Dermis microvascular lymphatic vessel endothelial cell (primary cell): ENCODE measurements at places on chromosomes 11 and 22. TPM values are rescaled to one million over a fixed set of nuclear protein-coding genes. Genes with fewer than 3 reads are reported as not detected.

- DNase-seq, result no peak
These were observed 1.4 kb downstream of the ANO5 start for GRCh38 chr11:22194306-22194705.

- no peak for DNase-seq
These were observed 28.8 kb downstream of the WNT7B start for GRCh38 chr22:45948081-45948648.

NCAM1 gene
- 0.90 and 4.2 TPM in 2 replicates for total RNA-seq

- DNase-seq, result no peak
These were observed 34.7 kb downstream of the RTN3 start for GRCh38 chr11:63716046-63716445.

DNA sequence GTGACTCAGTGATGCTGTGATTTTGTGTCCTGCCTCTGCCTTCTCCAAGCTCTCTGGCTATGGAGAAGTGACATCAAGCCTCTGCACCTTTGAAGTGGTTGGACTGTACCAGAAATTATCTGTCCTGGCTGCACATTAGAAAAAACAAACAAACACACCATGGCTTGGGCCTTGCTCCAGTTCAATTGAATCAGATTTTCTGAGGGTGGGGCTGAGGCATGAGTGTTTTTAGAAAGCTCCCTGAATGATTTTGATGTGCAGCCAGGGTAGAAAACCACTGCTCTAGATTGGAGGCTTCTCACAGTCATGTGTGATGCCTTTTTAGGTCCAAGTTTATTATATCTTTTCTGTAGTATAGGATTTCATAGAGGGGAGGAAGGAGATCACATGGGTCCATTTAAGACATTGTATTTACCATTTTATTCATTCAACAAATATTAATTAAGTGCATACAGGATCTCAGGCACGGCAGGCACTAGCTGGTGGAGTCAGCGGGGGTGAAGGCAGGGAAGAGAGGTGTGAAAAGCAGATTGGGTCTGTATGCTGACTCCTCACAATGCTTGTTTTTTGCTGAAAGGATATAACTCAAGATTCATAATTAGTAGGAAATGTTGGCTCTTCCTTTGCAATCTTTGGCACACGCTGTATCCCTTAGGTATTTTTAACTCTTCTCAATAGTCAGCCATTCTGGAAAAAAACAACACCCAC lies 7.1 kb upstream of the VSTM5 start:
- DNase-seq, result no peak

DNA sequence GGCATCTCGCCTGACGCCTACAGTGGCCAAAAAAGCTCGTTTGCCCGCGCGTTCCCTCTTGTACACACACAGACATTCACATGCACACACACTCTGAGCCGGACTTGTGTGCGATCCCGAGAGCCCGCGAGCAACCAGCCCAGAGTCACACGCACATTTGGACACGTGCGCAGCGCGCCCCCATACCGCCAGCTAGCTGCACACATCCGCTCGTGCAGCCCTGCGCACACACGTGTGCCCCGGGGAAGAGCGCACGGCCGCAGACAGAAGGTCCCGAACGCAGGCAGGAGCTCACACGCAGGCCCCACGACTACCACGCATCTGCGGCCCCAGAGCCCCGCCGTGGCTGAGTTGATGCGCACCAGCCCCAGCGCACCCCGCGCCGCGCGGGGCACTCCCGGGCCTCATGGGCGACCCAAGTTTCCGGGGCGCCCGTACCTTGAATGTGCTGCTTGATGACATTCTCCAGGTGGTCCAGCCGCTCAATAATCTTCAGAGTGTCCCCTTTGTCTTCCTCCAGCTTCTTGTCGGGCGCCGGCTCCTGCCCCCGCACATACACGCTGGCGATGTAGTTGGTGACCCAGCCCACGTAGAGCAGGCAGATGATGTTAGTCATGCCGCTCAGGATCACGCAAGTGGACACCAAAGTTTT lies 758 bp downstream of the GALNT18 start:
- peak; percentile 45 for DNase-seq

- DNase-seq, result no peak
These were observed 10.5 kb upstream of the TESMIN start for GRCh38 chr11:68761801-68762200.

GRCh38 chr11:112590764-112591163 lies 330.1 kb upstream of the PLET1 start:
- no peak for DNase-seq

DNA sequence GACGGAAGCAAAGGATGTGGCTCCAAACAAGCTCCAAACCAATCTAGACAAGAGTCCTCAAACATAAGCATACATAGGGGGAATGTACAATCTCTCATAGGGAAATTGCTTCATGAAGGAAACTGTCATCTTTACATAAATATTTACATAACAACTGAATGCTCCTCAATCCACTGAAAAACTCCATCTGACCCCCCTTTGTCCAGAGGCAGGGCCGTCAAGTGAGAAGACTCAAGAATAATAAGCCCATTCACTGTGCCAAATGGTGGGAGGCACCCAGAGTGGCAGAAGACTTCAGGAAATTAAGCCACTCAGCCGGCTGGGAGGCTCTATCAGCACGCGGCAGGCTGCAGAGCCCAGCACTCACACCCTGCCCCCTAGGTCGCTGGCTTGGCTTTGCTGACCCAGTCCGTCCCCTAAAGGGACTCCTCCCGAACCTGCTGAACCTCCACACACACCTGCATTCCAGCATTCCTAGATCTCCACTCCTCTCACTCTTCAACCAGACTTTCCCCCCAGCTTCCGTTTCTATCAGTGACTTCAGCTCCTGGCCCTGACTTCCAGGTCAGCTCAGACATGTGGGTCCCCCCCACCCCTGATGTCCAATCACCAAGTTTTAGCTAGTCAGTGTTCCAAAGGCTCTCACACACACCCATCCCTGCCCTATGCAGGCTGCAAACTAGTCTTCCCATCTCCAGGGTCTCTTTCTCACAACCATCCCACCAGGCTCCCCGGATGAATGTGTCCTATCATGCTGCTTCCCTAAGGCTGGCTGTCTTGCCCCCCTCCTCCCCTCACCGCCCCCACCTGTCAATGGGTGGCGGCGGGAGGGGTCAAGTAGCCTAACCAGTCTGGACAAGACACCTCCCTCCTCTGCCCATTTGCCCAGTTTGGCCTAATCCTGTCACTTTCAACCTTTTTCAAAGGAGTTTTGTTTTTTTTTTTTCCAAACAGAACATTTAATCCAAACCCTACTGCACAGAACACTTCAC lies 11.3 kb downstream of the VPS37C start:
- peak; percentile 50 for DNase-seq

DNA sequence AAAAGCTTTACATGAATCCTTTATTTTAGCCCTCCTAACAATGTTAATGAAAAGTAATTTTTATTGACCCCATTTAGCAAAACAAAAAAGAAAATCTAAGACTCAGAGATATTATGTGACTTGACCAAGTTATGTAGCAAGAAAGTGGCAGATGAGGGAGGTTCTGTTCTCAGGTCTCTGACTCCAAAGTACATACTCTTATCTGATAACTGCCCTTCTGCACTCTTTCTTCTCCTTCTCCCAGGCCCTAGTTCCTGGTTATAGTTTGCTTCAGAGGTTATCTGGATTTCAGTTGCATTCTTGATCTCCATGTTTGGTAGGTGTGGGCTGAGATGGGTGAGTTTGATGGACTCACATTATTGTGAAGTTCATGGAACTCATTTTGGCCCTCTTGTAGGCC lies 4.5 kb downstream of the OR9Q2 start:
- no peak for DNase-seq

GRCh38 chr11:62574363-62575071 lies 826 bp upstream of the EEF1G start:
- no peak for DNase-seq

OR6A2 gene
- total RNA-seq, result under 0.01 and 0.25 TPM in 2 replicates

VSIG10L2 gene
- total RNA-seq, result not detected in 2 replicates

DNA sequence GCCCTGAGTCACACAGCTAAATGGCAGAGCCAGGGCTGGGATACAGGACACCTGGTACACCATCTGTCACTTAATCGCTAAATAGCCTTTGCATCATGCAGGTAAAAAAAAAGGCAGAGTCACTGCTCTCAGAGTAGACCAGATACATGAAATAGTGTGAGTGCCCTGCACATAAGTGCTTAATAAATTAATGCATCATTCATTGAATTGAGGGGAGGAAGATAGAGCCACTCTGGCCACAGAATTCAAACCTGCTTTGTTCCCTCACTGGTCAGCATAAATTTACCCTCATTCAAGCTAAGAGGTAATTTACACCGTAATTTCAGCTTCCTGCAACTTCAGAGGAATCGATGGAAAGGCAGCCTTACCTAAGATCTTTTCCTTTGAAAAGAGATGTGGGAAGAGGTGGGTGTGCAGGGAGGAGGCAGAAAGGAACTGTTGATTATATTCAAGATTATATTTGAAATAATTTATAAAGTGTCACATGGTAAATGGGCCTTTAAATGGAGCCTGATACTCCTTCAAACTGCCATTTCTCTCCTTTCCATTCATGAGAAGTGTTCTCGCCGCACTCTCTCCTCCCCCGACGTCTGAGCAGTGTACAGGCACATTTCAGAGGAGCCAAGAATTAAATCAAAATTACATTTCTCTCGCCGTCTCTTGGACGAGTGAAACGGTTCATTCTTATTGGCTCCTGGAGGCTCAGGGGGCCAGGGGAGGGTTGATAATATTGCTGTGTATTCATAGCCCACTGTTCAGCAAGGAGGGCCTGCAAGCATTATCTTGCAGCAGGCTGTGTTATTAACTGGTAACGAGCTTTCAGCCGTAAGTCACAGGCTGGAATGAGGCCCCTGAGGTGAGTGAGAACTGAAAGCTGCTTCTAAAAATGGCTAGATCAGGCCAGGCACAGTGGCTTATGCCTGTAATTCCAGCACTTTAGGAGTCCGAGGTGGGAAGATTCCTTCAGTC lies 52.2 kb upstream of the HMGXB4 start:
- DNase-seq, result no peak

DNA sequence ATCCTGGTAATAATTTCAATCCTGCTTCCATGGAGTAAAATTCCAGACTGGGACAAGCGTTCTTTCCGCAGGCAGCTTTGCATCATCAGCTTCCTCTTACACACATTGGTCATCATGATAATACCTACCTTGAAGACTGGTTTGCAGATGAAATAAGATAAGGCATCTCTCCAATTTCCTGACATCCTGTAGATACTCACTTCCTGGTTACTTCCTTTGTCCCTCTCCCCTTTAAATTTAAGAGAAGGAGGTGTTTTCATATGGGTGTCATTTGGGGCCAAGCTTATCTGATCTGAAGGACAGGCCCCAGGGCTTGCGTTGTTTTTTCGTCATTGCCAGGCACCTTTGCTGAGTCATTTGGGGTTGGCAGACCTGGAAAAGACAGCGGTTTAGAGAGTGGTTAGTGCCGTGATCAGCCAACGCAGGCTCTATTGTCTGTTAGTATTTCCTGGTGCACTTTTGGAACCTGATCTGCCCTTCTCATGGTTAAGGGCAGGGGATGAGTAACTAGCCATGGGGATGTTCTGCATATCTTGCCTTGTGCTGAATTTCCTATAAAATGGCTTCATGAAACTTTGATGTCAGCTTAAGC lies 24.1 kb downstream of the GRAMD1B start:
- no peak for DNase-seq

CCDC87 gene
- total RNA-seq, result 0.13 TPM in 2 replicates

- no peak for DNase-seq
These were observed 157.4 kb downstream of the BUD13 start for GRCh38 chr11:116615211-116615865.

DNA sequence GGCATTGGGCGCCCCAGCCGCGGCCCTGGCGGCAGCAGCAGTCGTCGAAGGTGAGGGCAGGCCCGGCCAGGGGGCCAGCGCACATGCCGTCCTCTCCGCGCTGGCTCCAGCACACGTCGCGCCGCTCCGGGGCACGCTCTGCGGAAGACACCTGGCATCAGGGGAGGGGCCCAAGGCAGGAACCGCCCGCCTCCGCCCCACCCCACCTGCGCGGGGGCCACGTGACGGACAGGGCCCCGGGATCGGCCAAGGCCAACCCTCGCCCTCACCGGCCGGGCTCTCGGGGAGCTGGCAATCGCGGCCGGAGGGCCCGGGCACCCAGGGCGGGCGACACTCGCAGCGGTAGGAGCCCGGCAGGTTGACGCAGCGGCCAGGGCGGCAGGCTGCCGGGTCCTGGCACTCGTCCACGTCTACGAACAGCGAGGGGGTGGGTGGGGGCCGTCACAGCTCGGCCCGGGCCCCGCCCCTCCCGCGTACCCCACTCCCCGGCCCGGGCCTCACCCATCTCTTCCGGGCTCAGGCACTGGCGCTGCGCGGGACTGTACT lies 14.9 kb downstream of the SCYL1 start:
- DNase-seq, result no peak

DNA sequence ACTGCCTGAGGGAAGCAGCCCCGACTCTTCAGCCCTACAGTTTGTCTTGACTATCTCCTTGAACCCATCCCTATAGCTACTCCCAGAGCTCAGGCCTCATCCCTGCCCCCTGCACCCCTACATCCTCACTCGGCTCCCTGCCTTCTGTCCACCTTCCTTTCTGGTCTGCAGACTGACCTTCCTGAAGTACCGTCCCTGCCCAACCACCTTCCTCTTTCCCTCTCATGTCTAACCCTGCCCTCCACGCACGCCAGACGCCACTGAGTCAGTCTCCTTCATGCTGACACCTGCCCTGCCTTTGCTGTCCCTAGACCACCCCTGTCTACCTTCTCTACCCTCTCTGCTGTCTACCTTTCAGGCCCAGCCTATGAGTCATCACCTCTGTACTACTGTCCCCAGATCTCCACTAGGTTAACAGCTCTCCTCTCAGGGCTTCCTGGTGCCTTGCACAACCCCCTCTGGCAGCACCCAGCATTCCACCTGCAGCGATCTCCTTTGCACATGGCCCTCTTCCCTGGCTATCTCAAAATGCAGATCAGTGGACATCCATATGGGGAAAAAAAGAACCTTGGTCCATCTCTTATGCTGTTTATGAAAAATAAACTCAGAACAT lies 8.9 kb downstream of the KCTD21 start:
- DNase-seq, result no peak

ATP6V1E1 gene
- 112 and 140 TPM in 2 replicates for total RNA-seq

TMEM41B gene
- 38.9 and 50.1 TPM in 2 replicates for total RNA-seq

NECTIN1 gene
- total RNA-seq, result 4.3 and 5.4 TPM in 2 replicates

DNA sequence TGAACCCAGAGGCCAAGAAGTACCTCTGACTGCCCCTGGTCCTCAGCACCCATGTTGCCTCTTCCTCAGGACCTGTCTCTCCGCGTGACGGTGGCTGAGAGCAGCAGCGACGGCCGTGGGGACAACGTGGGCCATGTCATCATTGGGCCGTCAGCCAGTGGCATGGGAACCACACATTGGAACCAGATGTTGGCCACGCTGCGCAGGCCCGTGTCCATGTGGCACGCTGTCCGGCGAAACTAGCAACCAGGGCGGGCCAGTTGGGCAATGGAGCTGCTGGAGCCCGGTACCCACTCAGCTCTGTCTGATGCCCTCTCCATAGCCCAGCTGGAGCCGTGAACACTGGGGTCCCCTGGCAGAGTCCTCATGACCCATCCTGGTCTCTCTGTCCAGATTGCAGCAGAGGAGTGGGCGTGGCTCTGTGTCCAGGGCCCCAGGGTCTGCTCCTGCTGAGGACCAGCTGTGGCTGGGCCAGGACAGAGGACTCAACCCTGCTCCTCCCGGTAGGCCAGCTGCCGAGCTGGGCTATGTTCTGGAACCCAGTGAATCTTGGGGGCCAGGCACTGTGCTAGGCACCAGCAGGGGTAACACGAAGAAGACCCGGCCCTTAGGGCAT lies 8.0 kb upstream of the RHOD start:
- no peak for DNase-seq
